ENCODE measurements at places on chromosomes 13 and 19. TPM values are rescaled to one million over a fixed set of nuclear protein-coding genes. Genes with fewer than 3 reads are reported as not detected.
A peak's percentile ranks its signal among the peaks of the same experiment; 100 is the strongest.

Gene RFXANK
- 66.6 TPM for polyA plus RNA-seq

Gene FGF22
- polyA plus RNA-seq: not detected

Gene CLEC17A
- 3.4 TPM for polyA plus RNA-seq

GRCh38 chr19:40584007-40584406 is 7.3 kb downstream of the SHKBP1 start:
- no peak for DNase-seq

- no peak for DNase-seq
These were observed 36.7 kb upstream of the PCDH8 start for GRCh38 chr13:52885141-52885540.

DNA sequence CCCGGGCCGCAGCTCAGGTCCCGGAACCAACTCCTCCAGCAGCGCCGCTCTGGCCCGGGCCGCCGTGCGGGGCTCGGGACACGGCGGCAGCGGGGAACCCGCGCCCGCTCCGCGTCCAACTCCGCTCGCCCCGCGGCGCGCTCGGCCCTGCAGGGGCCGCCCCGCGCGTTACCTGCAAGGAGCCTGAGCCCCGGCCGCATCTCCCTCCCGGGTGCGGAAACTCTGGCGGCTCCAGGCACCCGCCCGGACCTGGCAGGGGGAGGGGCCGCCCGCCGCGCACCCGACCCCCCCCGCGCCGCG is at the start of gene TMTC4:
TSS of gene TMTC4 (minus strand) at position 224 of the 300 bp plus-strand sequence. CDS start 4,433 bp downstream, outside the sequence.
- no peak for DNase-seq

GRCh38 chr19:54586397-54586796 is 7.0 kb upstream of the LILRA1 start:
- DNase-seq: no peak

DNA sequence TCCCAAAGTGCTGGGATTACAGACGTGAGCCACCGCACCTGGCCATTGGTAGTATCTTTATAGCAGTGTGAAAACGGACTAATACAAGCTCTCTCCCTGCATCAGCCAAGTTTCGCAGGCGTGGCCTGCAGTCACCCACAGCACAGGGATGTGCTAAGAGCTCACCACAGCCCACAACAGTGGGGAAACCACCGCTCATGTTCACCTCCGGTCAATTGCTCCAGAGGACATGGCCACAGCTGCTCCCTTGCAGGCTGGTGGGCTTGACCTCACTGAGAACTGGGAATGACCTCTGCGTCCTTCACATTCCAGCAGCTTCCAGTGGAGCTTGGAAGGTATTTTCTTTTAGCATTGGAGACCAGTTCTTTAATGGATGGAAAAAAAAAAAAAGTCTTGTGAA is 156.4 kb downstream of the KCTD15 start:
- DNase-seq: no peak

DNA sequence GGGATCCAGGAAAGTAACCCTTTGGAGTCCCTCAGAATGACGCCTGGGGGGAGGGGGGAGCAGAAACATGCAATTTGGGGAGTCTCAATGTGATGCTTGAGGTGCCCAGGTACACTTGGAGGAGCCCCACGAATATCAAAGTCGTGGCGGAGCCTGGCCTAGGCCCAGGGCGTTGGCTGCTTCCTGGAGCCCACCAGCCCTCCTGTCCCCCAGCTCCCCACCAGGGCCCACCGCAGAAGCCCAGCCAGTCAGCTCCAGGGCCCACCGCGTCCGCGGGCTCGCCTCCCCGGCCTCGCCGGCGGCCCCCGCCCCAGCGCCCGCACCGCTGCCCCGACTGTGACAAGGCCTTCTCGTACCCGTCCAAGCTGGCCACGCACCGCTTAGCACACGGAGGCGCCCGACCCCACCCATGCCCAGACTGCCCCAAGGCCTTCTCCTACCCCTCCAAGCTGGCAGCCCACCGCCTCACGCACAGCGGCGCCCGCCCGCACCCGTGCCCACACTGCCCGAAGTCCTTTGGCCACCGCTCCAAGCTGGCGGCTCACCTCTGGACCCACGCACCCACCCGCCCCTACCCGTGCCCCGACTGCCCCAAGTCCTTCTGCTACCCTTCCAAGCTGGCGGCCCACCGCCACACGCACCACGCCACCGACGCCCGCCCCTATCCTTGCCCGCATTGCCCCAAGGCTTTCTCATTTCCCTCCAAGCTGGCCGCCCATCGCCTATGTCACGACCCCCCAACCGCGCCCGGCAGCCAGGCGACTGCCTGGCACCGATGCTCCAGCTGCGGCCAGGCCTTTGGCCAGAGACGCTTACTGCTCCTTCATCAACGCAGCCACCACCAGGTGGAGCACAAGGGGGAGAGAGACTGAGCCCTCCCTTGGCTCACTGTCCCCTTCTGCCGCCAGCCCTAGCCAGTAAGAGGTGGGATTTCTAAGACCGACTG is 2.1 kb downstream of the ZNF575 start:
- no peak for DNase-seq

- no peak for DNase-seq
These were observed 329.7 kb downstream of the NDFIP2 start for GRCh38 chr13:79810669-79811068.

- DNase-seq: no peak
These were observed 218.1 kb downstream of the SLITRK5 start for GRCh38 chr13:87889254-87889653.

DNA sequence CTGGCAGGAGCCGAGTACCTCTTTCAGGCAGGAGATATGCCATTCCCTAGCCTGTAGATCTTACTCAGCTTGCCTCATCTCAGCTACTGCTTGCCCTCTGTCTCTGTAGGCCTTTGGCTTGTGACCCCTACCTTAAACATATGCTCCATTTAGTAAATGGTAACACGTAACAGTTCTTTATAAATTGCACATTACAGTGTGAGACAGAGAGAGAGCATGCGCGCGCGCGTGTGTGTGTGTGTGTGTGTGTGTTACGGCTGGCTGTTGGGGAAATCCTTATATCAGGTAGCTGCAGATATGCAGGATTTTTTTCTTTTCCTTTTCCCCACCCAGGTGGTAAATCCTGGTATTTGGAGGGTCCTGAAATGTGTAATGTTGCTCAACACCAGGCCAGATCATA is 4.2 kb downstream of the SPINT2 start:
- DNase-seq: no peak

DNA sequence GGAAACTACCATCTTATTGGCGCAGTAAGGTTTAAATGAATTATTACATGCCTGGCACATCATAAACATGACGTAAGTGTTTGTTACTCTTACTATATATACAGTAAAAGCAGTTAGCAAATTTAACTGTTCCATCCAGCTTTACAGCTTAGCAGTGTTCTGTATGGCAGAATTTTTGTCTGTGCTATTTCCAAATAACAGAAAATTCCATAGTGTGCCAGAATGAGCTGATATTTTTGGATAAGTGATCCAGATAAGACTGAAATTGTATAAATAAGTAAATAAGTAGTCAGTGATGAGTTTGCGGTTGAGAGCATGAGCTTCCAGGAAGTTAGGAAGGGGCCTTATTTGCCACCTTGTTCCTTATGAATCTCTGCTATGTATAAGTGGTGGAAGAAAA is 236.5 kb upstream of the SLC10A2 start:
- no peak for DNase-seq

- DNase-seq: peak; percentile 84
These were observed at the start of the genes ARMC6 and SUGP2 for GRCh38 chr19:19033426-19034203. ARMC6 (plus strand) TSS chr19:19033603; CDS start chr19:19034210, 607 bp downstream. SUGP2 (minus strand) TSS chr19:19033517; CDS start chr19:19031071, 2,446 bp downstream.

Gene ADM5
- polyA plus RNA-seq: not detected

Gene C1QTNF9
- not detected for polyA plus RNA-seq

Gene ZFP14
- polyA plus RNA-seq: 0.72 TPM

Gene CAMSAP3
- not detected for polyA plus RNA-seq

Gene TPTE2
- polyA plus RNA-seq: not detected

DNA sequence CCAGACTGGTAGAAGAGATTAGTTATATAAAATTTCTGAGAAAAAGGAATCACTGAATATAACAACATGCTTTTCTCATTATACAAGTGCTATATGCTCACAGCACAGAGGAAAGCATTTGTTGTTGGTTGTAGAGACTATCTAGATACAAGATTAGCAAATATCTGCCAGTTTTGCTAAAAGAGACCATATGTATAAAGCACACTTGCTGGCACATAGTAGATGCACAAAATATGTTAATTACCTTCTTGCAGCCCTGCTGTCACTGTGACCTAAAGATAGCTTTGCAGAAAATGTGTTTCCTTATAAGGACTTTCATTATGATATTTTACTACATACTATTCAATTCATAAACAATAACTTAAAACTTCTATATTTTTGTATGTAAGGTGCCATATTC is 755.1 kb downstream of the PCDH9 start:
- no peak for DNase-seq

GRCh38 chr19:14433554-14434501 is 722 bp downstream of the PKN1 start:
- no peak for DNase-seq

- no peak for DNase-seq
These were observed 5.9 kb downstream of the IL17D start for GRCh38 chr13:20709369-20709768.

- DNase-seq: no peak
These were observed 14.4 kb downstream of the CDC16 start for GRCh38 chr13:114249077-114249476.

All from CD14-positive monocyte (primary cell).